ENCODE measurements at places on chromosomes 3 and 15.

- no peak for DNase-seq
Observed at GRCh38 chr3:148997623-148998022, 6.3 kb downstream of the GYG1 start.

- DNase-seq, result no peak
Observed at GRCh38 chr3:113516115-113516505, 1.2 kb upstream of the SPICE1 start.

DNA sequence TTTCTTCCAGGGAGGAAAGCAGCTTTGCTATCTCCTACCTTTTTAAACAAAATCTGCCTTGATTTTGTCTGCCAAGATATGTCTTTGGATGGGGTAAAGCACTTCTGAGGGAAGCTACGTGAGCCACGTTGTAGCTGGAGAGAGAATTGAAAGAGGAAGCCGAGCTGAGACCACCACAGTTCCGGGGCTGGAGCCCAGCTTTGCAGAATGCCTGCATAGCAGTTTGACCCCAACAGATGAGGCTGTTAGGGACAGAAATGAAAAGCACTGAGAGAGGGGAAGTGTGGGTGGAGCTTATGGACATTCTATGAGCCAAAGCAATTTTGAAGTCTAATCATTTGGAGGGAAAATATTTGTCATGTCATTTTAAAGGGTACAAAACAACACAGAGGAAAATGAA, 45.4 kb downstream of the LIPC start:
- DNase-seq, result no peak

- DNase-seq, result no peak
Observed at GRCh38 chr3:32725721-32726120, 40.7 kb downstream of the CNOT10 start.

DNA sequence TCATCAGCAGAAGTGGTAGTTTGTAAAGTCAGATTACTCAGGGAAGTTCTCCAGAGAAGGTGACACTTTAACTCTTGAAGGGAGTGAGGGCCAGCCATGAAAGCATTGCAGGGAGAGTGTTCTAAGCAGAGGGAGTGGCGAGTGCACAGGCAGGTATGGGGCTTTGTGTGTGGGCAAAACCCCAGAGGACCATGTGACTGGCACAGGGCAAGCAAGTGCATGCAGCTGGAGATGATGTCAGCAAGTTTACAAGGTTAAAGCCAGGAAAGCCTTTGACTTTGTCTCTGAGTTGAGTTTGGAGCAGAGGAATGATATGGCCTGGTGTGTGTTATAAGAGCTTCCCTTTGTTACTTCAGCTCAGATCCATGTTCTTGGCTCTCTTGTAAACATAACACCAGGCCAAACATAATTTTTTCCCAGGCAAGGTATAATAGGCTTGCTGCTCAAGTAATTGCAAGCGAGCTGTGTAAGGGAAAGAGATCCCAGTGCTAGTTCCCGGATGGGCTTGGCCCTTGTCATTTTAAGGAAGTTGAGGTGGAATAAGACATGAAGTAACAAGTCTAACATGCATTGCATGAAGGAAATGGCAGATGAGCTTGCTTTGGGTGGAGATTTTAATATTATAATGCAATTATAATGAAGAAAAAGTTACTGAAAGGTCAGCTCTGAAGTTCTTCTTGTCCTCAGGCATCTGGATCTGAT, 341.1 kb upstream of the LRRC3B start:
- no peak for DNase-seq

DNA sequence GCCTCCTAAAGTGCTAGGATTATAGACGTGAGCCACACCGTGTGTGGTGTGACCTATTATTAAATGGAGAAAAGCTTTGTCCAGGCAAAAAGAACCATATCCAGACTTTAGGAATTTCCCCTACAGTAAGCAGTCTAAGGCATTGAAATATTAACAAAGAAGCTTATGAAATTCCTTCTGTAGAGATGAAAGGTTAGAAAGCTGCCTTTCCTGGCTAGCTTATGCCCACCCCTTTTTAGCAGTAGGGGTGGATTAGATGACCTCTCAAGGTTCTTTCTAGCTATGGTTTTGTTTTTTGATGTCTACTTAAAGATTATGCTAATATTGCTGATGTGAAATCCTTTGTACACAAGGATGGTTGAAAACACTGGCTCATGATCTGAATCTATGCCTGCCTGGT, 13.9 kb downstream of the OXSM start:
- DNase-seq, result no peak

- DNase-seq, result peak; percentile 20
Observed at GRCh38 chr3:169661361-169662131, 2.0 kb downstream of the MECOM start.

DNA sequence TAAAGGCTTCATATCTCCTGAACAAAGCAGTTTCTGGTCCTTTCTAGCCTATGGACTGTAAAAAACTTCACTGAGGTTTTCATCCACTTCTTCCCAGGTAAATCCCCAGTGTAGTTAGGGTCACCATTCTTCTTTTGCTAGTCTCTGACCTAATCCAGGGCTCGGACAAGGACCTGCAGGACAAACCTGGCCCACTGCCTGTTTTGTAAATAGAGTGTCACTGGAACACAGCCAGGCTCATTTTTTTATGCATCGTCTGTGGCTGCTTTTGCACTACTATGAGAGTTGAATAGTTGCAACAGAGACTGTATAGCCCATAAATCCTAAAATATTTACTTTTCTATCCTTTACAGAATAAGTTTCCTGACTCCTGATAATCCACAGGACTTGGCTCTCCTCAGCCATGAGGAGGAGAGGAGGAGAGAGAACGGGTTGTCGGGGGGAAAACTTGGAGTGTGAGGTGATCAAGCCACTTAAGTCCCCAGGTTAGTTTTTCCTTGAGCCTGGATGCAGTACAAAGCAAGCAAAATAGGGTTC, 29.0 kb downstream of the CCR3 start:
- peak; percentile 50 for DNase-seq

DNA sequence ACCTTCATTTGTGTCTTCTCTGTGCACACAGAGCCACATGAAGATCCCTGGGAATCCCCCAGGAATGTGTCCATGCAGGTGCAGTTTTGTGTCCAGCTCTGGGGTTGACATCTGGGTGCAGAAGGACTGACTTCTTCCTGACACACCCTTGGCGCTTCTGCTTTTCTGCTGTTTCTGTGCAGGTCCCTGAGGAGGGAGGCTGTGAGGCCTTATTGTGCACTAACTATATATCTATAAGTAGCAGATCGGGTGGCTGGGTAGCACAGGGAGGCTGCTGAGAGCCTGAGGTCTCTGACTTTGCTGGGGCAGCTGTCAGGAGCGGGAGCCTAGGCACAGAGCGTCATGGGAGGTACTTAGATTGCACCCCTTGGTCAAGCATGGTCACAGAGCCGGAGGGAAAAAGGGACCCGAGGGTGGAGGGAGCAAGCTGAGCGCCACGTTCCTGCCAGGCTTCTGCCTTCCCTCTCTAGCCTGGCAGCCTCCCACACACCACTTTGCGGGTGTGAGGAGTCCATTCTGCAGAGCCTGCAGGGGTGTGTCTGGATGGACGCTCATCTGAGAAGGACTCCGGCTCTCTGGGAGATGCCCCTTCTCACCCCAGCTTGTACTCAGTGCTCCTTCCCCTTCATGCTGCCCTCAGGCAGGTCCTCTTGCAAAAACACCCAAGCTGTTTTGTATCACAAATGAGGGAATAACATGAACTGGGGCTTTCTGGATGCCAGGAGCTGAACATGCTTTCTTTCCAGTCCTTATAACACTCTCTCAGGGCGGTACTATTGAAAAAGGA, 23.9 kb downstream of the CCDC33 start:
- DNase-seq, result no peak

- no peak for DNase-seq
Observed at GRCh38 chr3:156388497-156389448, 166.1 kb downstream of the SSR3 start.

DNA sequence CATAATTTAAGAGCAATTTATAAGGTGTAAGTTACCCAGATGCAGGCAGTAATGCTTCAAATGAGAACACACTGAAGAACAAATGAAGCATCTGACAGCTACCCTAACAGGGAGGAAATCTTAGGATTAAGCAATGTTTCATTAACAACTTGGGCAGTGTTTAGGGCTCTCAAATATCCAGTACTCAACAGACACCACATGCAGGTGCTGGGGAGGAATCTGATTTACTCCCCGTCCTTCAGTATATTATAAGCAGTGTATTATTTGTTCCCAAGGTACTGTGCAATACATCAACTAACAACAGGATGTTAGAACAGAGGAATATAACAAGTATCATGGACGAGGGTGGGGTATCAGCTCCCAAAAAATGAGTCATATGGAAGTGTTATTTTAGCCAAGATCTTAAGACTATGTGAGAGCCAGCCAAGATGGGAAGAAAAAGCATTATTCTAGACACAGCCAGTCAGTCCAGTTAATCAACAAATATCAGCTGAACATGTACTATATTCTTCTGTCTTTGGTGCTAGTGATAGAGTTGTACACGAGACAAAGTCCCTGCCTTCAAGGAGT, 20.4 kb downstream of the BTBD1 start:
- DNase-seq, result no peak

- no peak for DNase-seq
Observed at GRCh38 chr15:68999091-68999490, 15.4 kb upstream of the NOX5 start.

GRCh38 chr3:88000853-88001252, 58.0 kb downstream of the CGGBP1 start:
- no peak for DNase-seq

DNA sequence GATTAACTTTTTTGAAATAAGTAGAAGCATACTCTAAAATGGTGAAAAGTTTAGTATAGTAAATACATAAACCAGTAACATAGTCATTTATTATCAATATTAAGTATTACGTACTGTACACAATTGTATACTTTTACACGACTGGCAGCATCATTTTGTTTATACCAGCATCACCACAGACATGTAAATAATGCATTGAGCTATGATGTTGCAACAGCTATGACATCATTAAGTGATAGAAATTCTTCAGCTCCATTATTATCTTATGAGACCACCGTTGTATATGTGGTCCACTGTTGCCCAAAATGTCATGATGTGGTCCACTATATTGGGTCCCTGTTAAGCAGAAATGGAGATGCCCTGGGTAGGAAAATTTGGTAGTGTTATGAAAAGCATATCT, 51.3 kb downstream of the DRD3 start:
- DNase-seq, result no peak

- DNase-seq, result no peak
Observed at GRCh38 chr3:27696906-27697305, 25.2 kb downstream of the EOMES start.

- DNase-seq, result no peak
Observed at GRCh38 chr3:176848431-176849214, 348.7 kb downstream of the TBL1XR1 start.

DNA sequence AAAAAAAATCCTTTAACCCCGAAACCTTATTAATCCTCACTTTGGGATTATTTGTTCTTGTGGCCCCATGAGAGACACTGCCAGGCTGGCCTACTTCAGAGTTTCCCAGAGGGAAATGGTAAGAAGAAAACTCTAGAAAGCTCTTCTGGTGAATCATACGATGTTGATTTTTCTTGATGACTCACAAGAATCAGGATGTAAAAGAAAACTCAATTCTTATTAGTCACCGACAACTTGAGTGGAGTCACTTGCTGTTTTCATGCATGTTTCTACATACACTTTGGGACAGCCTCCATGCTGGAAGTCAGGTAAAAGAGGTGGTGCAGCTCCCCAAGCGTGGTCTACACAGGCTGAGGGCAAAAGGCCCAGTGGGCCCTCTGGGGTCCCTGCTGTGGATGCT, 42.8 kb downstream of the MYO5C start:
- no peak for DNase-seq

DNA sequence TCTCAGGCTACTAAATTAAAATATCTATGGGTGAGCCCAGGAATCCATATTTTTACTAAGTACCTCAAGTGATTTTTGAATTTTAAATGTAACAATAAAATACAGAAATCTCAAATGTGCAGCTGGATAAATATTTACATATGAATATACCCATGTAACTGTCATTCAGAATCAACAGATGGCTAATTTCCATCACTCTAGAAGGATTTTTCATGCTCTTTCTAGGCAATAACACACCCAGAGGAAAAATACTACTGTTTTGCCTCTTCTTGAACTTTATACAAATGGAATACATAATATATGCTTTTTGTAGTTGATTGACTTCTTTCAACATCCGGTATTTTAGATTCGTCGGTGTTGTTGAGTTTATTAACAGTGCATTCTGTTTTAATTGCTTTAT, 601.3 kb upstream of the NECTIN3 start:
- DNase-seq, result no peak

GRCh38 chr3:177657243-177657642, 460.0 kb upstream of the TBL1XR1 start:
- peak; percentile 66 for DNase-seq

- no peak for DNase-seq
Observed at GRCh38 chr15:100686725-100687473, 84.5 kb downstream of the ASB7 start.

DNA sequence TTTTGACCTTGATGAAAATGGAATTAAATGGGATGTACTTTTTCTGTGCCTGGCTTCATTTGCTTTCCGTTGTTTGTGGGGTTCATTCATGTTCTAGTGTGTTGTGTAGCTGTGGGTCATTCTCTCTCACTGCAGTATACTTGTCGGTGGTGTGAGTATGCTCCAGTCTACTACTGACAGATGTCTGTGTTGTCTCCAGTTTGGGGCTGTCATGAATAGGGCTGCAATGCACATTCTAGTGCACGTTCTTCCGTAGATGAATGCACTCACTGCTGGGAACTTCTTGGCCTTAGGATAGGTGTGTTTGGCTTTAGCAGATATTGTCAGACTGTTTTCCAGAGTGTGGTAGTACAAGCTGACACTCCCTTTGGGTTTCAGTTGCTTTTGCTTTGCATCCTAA, 1.7 kb upstream of the SLC6A20 start:
- no peak for DNase-seq

DNA sequence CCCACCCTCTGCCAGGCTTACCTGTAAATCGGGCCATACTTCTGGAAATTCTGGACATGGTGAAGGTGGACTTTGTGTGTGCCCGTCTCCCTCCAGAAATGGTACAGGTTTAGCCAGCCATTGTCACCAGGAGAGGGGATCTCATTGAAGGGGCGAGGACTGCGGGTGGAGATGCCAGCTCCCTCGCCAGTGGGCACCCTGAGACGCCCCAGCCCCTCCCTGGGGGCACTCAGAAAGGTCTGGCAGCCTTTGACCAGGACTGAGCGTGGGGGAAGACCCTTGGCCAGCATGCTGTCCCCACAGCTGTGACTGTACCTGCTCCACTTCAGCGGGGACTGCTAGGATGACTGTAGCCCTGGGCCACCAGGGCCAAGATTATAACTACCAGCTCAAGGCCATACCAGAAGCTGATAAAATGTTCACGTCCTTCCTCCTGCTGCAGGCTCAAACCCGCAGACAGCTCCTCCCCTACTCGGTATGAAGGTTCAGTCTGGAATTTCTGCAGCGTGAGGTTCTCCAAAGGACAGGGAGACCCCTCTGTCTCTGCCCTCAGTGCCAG, at the start of gene CYP11A1:
TSS of gene CYP11A1 (minus strand) at position 351 of the 559 bp plus-strand sequence. CDS start at position 290, 61 bp downstream.
- DNase-seq, result no peak

GRCh38 chr3:171266740-171267073, 193.5 kb downstream of the TNIK start:
- no peak for DNase-seq

- DNase-seq, result no peak
Observed at GRCh38 chr15:59312205-59312604, 60.5 kb downstream of the MYO1E start.
